GM12892 (cell line): ENCODE measurements at places on chromosomes 7 and 10.

DNA sequence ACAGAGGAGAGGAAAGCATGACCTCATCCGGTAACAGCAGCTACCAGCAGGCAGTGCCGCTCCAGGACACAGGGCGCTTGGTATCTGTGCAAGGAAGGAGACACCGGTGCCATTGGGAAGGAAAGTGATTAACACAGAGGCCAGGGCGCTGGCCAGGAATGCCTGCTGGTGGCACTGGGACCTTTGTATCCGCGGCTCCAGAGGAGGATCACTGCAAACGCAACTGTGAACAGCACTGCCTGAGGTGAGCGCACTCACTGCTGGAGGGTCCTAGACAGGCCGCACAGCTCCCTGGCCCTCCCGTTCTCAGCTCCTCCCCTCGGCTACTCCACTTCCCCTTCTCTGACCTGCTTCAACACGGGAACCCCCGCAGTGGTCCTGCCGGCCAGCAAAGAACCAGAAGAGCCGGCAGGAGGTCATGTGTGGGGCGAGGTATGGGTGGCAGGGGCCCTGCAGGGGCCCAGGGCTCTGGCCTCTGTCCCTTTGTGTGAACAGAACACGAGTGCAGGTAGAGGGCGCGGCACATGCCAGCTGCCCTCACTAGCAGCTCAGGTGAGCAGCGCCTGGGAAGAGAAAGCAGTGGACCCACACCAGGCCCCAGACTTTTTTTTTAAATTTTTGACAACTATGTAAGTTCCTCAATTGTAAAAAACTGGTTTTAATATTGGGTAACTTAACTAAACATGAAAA, 107.6 kb downstream of the VIPR2 start:
- DNase-seq: no peak

DNA sequence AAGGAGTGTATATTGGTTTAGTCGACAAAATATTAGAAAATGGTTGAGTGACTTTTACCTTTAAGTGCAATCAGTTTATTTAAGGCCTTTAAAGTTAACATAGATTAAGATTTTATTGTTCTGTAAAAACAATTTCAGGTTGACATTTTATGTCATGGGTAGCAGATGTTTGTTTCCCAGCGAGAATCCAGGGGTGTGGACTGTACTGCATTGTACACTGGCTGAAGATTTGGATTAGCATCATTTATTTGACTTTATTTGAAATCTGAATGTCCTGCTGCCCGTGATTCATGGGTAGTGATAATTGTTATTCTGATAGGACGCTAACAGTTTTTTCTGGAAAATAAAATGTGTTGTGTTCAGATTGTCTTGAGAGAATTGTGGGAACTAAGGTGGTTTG, 39.3 kb downstream of the RBM33 start:
- no peak for DNase-seq

DNA sequence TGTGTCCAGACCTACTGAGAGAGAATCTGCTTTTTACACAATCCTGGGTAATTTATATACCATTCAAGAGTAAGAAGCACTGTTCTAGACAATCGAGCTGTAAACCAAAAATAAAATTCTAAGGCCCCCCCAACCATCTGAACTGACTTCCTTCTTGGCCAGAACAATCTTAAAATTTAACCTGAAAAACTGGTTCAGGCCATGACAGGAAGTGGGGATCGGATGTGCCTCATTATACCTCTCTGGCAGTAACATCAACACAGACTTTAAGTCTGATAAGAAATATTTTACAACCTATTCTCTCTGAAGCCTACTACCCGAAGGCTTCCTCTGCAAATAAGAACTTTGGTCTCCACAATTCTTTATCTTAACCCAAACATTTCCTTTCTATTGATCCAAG, 75.2 kb upstream of the KIF5B start:
- DNase-seq: no peak

DNA sequence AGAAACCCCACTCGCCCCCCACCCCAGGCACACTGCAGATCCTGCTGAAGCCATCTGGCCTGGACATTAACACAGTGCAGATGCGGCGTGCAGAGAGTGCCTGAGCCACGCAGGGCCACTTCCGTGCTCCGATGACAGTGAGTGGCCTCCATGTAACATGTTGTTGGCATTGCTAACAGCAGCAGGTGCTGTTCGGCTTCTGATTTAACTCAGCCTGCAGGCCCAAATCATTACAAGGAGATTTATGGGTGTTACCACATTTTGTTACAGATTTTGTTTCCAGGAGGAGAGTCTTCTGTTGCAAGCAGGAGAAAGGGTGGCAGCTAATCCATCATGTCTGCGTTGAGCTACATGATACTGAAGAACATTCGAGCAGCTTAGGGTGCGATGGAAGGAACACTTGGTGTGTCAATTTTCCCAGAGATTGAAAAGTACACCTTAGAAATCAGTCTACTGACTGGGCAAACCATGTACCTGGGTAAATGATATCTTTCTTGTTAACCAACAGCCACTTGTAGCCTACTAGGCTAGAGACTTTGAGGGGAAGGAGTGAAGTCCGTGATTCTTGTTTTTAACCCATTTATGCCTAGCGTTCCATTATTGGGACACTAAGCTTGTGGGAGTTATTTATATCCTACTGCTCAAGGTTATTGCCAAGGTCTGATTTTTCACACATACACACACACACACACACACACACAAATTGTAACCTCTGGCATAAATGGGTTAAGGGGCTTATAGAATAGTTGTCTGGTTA, 90.0 kb downstream of the JCAD start:
- DNase-seq: no peak
